Right lung (tissue), 10 donors: ENCODE measurements at places on chromosomes 11 and 22.

- DNase-seq: no peak
Observed at GRCh38 chr11:64384981-64385944, 26.3 kb downstream of the RPS6KA4 start.

- no peak for DNase-seq
Observed at GRCh38 chr11:18776324-18776723, 15.3 kb downstream of the PTPN5 start.

DNA sequence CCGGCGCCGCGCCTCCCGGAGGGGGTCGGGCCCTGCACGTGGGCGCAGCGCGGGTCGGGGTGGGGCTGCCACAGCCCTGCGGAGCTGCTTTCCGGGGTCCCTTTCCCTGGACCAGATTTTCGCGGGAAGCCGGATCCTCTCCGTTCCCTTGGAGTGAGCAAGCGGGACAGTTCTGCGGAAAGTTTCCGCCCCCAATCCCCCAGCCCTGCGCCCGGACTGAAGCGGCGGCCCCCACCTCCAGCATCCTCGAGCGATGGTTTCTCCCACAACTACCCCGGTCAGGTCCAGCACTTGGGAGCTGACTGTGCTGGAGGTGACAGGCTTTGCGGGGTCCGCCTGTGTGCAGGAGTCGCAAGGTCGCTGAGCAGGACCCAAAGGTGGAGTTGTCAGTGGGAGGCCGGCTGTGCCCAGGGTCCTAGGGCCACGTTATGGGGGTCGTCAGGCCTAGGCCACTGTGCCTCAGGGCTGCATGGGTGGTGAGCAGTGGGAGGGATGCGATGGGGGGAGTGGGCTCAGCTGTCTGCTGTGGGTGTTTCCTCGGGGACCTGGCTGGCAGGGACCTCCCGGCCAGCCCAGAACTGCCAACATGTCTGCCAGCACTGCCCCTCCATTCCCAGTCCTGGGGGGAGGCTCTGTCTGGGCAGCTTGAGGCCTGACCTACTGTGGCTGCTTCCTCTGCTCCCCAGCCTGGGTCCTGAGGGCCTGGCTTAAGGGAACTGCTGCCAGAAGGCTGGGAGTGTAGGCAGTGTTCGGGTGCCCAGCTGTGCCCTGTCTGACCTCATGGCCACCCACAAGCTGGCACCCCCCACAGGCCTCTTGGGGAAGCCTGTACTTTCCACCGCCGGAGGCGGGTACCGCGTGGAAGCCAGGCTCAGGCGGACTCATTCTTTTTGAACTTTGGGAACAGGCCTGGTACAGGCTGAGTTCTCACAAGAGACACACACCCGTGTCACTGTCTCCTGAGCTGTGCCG, 726 bp downstream of the ST3GAL4 start:
- DNase-seq: no peak

GRCh38 chr11:44563711-44564110, 1.8 kb upstream of the CD82 start:
- no peak for DNase-seq

DNA sequence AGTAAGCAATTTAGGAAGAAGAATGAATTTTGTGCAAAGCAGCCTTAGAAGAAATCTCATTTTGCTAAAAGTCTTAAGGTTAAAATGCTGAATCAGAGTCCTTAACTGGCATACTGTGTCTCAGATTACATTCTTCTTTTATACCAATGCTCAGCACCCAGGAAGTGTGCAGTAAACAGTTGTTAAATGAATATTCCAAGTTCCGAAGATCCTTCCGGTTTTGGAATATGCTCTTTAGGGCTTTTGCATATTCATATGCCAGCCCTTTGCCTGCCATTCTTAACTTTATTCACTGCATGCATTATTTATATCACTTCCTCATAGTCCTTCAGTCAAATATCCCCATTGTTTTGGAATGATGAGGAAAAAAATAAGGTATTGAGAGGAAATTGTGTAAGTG, 242.0 kb downstream of the DDX10 start:
- no peak for DNase-seq

DNA sequence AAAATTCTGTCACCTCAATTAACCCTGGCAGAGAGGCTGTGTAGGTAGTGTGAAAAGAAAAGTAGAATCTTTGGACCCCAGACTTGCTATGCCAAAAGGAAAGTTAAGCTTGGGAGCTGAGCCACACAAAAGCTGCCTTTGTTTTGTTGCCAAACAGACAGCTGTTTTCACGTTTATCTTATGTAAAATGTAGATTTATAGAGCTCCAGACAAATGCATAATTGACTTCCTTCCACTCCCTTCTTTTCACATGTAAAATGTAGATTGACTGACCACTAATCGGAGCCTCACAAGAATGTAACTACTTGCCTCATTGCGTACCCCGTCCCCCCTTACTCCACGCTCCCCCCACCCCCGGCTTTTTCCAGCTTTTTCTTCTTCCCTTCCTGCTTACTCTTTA, 2302.2 kb upstream of the RAG2 start:
- DNase-seq: peak; percentile 75

DNA sequence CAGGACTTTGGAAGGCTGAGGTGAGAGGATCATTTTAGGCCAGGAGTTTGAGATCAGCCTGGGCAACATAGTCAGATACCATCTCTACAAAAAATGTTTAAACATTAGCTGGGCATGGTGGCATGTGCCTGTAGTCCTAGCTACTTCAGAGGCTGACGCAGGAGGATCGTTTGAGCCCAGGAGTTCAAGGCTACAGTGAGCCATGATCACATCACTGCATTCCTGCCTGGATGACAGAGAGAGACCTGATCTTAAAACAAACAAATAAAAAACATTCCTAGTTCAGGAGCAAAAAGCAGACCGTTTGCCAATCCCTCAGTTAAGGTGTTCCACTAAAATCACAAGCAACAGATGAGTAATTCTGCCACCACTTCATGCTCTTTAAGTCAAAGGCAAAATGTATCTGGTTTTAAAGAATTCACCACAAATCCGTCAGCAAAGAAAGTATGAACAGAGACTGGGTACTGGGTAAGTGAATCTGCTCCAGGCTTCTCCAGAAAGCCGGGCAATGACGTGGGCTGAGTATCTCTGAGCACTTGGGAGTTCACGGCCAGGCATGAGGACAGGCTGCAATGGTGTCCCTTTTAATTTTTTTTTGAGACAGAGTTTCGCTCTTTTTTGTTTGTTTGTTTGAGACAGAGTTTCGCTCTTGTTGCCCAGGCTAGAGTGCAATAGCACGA, 19.5 kb downstream of the CLTCL1 start:
- no peak for DNase-seq

GRCh38 chr22:43363315-43364168, 20.4 kb upstream of the SCUBE1 start:
- DNase-seq: no peak

GRCh38 chr11:116387641-116388040, 385.1 kb downstream of the BUD13 start:
- DNase-seq: no peak

- peak; percentile 67 for DNase-seq
Observed at GRCh38 chr11:33475993-33476392, 218.8 kb downstream of the HIPK3 start.

- DNase-seq: no peak
Observed at GRCh38 chr11:1163321-1163910, 5.7 kb downstream of the MUC5AC start.

DNA sequence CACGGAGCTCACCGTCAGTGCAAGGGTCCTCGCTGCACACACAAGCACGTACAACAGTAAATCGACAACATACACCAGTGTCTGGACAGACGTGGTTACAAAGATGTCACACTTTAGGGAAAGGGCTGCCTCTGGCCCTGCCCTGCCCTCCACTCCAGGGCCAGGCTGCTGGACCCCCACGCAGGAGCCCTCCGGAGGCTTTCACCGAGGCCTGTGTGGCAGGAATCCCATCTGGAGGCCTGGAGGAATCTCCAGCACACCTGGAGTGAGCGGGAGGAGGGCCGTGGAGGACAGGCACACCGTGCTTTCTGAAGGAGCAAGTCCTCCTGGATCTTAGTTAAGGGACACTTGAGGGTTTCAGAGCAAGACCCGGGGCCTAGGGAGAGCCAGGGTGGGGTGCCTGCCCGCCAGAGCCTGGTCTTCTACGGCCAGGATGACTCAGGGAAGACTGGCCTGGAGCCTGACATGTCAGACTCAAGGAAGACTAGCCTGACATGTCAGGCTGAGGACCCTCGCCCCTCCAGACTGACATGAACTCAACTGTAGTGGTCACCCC, 2.1 kb upstream of the PIM3 start:
- DNase-seq: no peak

DNA sequence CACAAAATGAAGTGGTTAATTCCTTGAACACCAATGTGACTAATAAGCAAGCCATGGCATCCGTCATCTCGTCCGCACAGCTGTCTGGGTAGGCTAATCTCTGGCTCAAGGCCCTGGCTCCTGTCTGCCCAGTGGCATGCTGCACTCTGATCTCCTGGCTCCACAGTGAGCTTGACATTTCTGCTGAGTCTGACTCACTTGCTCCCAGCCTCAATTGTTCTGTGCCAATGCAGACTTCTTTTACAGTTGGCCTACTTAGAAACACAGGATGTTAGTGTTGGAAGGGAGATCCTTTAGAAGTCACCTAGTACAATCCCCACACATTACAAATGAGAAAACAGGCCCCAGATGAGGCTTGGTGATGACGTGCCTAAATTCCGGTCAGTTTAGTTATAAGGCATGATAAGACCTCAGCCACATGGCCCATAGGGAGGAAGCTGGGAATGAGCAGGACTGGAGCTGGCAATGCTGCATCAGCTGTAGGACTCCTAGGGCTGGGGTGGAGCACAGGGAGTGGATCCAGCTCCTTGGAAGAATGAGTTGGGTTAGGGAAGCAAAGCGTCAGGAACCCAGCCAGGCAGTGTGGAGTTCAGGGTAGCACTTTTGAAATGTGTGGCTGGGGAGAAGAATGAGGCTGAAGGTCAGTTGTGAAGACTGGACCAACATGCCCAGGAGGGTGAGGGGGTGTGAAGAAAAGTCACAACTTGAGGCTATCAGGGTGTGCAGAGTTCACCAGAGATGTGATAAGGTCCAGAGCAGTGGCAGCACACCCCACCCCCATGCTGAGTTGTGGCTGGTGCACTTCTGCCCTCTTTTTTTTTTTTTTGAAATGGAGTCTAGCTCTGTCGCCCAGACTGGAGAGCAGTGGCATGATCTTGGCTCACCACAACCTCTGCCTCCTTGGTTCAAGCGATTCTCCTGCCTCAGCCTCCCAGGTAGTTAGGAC, 70.2 kb upstream of the EED start:
- no peak for DNase-seq

DNA sequence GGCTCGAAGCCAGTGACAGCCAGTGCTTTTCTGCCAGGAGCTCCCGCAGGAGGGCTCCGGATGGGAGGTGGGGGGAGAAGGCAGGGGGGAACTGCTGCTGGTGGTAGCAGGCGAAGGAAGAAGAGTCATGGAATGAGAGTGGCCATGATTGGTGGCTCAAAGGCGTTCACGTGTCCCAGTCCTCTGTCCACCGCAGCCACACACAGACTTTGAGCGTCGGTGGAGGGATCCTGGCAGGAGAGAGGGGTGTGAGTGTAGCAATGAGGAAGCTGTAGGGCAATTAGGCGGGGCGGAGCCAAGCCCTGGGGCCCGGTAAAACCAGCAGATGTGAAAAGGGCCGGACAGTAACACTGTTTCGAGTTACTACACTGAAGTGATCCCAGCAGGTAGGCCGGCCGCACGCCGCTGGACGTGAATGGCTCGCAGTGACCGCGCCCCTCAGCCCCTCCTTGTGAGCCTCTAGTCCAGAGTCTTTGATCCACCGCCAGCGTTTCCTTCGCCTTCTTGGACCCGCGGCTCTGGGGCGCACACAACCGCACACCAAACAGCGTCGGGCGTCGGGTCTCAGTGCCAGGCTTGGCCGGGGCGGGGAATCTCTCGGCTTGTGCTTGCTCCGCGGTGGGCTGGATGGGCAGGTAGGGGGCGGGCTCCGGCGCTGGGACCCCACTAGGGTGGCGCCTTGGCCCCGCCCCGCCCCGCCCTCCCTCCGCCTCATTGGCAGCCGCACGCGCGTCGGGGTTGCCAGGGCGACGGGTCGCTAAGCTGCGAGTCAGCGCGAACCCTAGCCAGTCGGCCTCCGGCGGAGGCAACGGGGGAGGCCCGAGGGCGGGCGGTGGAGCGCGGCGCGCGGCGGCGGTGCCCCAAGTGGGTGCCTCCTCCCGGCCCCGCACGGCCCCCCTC, at the start of gene LRRC10B:
Gene LRRC10B, plus strand, starts transcription at position 788 of the 900 bp plus-strand sequence. CDS start 250 bp downstream, outside the sequence.
- DNase-seq: no peak

DNA sequence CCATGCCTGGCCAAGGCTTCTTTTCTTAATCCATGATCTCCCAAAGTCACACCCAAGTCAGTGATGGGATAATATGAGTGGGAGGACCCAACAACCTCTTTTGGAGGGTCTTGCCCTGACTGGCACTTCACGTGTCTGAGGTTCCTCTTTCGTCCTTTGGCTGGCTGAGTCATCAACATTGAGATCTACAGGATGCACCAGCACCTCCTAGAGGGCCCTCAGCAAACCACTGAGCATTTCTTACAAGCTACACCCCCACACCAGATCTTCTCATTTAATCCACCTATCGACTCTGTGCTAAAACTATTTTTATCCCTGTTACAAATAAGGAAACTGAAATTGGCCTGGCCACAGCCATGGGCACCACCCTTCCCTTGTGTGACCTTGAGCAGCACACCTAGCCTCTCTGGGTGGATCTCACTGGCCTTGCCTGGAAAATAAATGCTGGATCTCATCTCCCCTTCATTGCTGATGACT, 63.4 kb downstream of the FLI1 start:
- DNase-seq: no peak

- DNase-seq: no peak
Observed at GRCh38 chr11:111513240-111513605, 1.0 kb upstream of the BTG4 start.

GRCh38 chr11:100778166-100778785, 91.2 kb downstream of the ARHGAP42 start:
- no peak for DNase-seq

DNA sequence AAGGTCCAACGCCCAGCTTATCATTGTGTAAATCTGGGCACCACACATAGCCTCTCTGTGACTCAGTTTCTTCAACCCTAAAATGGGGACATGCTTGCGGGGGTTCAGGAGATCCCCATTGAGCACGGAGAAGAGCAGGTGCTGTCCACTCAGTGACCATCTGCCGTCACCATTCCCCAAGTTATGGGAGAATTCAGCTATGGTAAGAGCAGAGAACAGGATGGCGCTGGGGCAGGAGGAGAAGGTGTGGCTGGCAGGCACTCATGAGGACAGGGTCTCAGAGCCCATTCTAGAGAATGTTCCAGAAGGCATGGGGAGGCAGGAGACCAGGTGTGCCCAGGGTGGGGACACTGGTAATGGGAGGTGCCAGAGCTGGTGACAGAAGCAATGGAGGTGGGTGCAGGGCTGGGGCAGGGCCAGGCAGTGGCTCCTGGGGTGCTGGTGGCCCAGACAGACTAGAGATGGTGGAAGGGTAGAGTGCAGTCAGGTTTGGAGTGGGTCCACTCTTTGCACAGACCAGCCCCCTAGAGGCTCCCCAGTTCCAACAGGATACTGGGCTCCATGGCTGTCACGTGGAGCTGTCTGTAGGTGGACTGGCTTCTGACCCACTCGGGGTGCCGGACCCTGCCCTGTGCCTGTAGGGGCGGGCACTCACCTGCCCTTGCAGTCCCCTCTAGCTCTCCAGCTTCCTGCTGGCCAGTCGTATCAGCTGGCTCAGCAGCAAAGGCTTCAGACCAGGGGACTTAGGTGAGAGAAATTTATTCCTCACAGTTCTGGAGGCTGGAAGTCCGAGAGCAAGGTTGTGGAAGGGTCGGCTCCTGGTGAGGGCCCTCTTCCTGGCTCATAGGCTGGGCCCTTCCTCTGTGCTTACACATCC, 84.7 kb downstream of the CDKN1C start:
- no peak for DNase-seq

- no peak for DNase-seq
Observed at GRCh38 chr11:8477680-8478079, 116.3 kb downstream of the STK33 start.
